Prostate gland (tissue), 2 donors: ENCODE measurements at places on chromosomes 4 and X. TPM values are rescaled to one million over a fixed set of nuclear protein-coding genes. Genes with fewer than 3 reads are reported as not detected.

- DNase-seq, result peak; percentile 88
Observed at GRCh38 chr4:138910914-138911336, 104.7 kb upstream of the NOCT start.

GRCh38 chr4:39048311-39048710 is 13.7 kb upstream of the KLHL5 start:
- DNase-seq, result no peak

Gene ZNF182
- total RNA-seq, result 6.5 TPM

GRCh38 chr4:184288451-184289178 is 70.9 kb upstream of the ENPP6 start:
- DNase-seq, result peak; percentile 6

DNA sequence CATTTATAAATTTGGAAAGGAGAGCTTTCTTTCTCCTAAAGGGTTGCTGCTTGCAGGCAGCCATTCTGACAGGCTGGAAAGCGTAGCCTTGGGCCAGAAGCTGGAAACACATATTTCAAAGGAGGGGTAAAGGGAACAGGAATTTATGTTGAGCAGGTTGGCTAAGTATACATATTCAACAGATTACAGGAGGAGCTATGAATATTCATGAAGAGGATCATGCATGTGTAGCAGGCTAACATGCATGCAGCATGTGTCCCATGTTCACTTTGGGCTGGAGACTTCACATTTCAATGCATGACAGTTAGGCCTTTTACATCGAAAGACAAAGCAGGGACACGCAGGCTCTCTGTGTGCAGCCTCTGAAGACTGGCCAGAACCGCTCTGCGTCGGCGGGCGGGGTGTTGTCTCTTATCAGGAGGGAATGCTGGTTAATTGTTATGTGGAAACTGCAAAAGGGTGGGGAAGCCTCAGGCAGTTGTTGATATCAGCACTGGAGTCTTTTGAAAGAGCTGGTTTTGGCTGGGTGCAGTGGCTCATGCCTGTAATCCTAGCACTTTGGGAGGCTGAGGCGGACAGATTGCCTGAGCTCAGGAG is 31.5 kb downstream of the CASP3 start:
- DNase-seq, result no peak

DNA sequence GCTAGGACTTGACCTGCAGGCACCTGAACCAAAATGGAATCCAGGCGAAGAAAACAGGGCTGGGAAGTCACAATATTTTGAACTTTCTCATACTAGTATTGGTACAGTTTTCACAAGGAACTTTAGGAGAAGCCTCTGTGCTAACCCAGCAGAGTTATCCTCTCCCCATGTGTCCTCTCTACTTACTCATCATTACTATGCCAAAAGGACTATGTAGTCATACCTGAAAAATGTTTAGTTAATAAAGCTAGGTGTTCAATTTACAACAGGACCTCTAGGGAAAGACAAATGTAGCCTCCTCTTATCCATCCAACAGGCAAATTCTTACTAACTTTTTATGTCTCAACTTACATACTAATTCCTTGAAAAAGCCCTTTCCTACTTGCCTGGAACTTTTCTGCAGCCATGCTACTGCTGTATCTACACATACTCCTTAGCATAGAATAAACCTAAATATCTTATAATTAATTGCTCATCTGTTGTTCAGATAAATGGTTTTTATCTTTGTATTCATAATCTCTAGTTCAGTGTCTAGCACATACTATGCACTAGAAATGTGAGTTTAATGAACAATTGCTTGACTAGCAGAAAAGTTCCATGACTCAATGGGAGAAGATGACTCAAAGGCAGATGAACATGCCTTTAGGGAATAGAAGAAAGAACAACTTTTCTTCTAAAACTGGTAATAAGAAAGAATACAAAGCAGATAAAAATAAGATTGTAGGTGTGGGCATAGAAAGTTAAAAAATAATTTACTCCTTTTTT is 215.5 kb upstream of the VEGFC start:
- DNase-seq, result no peak

- no peak for DNase-seq
Observed at GRCh38 chr4:61468024-61468720, 268.0 kb downstream of the ADGRL3 start.

GRCh38 chrX:44580466-44580865 is 37.8 kb upstream of the FUNDC1 start:
- DNase-seq, result no peak

- DNase-seq, result no peak
Observed at GRCh38 chr4:2378401-2378800, 40.0 kb downstream of the ZFYVE28 start.

DNA sequence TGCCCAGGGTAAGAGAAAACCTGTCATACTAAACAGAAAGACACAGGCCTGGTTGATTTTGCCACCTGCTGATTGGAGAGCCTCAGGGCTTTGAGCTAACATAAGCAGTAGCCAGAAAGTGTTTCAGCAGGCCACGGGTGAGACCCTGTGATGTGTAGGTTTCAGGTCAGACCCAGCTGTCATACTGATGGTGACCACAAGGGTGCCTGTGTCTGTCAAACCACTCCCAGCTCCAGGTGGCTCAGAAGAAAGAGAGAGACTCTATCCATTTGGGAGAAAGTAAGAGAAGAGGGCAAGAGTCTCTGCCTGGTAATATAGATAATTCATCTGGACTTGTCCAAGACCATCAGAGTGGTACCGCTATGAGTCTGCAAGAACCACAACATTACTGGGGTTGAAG is 72.8 kb upstream of the NLRP2B start:
- DNase-seq, result no peak

Gene NAA11
- total RNA-seq, result not detected

DNA sequence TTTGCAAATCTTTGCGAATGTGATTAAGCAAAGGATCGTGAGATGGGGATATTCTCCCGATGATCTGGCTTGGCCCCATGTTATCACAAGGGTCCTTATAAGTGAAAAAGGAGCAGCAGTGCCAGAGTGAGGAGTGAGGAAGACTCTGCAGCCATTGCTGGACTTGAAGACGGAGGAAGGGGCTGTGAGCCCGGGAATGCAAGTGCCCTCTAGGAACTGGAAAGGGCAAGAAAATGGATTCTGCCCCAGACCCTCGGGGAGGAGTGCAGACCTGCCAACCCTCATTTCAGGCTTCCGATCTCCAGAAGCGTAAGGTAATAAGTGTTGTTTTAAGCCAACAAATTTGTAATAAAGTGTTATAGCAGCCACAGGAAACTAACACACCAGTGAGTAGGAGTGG is 76.3 kb downstream of the EVC start:
- DNase-seq, result no peak

DNA sequence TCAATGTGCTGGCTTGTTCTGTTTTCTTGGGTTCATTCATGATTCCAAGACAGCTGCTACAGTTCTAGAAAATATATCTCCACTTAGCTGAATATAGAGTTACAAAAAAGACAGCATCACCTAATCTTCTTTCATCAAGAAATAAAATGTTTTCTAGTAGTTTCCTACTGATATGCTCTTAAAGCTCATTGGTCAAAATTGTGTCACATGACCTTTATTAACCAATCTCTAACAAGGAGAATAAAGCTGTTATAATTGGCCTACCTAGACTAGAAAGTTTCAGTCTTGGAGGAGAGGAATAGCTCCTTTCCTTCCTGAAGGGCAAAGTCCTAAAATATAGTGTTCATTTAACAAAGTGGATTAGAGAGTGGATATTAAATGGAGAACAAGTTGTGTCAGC is 8.1 kb upstream of the PCDH18 start:
- no peak for DNase-seq

Gene SMR3B
- total RNA-seq, result not detected

DNA sequence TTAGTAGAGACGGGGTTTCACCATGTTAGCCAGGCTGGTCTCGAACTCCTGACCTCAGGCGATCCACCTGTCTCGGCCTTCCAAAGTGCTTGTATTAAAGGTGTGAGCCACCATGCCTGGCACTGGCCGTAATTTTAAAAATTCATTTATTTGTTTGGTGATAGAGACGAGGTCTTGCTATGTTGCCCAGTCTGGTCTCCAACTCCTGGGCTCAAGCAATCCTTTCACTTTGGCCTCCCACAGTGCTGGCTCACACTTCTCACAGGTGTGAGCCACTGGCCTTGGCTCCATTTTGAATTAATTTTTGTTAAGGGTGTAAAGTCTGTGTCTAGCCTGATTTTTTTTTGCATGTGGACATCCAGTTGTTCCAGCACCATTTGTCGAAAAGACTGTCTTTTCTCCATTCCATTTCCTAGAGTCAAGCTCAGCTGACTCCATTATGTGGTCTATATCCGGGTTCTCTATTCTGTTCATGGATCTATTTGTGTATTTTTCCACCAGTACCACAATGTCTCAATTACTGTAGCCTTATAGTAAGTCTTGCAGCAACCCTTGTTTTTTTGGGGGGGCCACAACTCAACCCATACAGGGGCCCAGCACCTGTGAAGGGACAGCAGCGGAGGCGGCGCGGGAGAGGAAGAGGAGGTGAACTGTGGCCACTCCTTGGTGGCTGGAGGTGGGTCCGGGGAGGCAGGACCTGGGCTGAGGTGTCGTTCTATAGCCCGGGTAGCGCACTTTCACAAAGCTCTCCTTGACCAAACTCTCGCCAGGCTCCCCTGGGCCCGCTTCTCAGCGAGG is 1.5 kb upstream of the NSD2 start:
- no peak for DNase-seq

DNA sequence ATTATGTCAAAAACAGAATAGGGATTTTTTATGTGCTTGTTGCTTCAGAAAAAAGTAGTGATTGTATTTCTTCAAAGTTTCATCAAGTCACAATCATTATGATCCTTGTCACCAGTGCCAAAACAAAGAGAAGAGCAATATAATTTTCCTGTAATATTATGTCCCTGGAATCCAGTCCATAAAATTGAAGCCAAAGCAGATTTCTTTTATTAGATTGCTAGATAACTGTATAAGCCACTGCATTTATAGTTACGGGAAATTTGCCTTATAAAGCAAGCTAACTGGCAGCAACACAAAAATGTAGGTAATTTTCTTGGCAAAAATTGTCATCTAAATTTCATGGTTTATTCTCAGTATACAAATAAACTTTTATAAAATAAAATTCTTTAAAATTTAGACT is 296.1 kb upstream of the ANKRD50 start:
- no peak for DNase-seq

Gene PROM1
- 5.7 TPM for total RNA-seq

DNA sequence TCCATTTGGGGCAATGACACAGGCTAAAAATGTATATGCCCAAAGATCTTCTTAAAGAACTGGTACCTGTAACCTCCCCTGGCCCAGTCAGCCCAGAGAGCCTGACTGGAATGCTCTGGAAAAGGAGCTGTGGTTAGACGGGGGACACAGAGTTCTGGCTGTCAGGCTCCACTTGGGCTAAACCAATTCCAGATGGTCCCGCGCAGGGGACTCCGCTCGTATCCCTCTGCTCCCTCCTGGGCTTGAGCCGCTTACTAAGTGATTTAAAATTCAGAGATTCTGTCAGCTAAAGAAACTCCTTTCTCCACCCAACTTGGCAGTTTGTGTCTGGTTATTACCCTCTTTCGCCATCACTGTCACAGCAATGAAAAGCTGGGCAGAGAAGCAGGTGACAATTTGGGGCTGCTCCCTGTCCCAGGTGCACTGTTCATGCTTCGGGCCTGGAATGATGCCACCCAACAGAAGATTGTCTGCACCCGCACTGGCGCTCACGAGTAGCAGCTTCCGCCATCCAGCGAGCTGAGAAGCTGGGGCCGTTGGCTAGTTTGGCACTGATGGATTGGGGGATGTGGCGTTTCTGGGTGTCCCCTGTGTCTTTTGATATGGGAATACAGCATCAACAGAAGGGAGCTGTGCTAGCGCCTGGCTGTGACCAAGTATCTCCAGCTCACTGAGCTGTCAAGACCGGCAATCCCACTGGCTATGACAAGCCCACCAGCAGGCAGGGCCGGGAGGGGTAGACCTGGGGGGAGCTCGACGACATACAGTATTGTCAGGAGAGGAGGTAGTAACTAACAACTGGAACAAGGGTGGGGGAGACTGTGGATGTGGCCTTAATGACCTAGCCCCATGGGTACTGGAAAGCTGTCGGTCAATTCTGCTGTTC is 6.7 kb upstream of the IRAK1 start:
- no peak for DNase-seq

- no peak for DNase-seq
Observed at GRCh38 chr4:26985873-26986272, 125.2 kb downstream of the STIM2 start.

GRCh38 chr4:69861756-69862155 is 1.8 kb upstream of the SULT1E1 start:
- DNase-seq, result no peak

DNA sequence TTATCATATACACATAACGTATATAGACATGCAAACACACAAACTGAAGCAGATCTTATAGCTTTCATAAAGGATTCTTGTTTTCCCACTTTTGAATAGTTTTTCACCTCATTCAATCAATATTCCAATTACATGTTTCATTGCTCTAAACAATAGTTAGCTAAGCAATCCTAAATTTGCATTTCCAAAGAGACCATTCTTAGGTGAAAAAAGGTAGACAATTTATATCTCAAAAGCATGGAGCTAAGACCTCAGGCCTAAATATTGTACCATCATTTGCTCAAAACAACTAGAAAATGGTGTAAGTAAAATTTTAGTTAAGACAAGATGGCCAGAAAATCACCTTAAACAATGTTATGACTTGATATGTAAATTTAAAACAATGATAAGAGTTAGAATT is 1148.5 kb upstream of the DIAPH2 start:
- no peak for DNase-seq
